Upper lobe of right lung (tissue), 1 donor: ENCODE measurements at places on chromosomes 7 and 10.

- DNase-seq: no peak
Measured at GRCh38 chr10:125149036-125149679, 11.2 kb downstream of the CTBP2 start.

DNA sequence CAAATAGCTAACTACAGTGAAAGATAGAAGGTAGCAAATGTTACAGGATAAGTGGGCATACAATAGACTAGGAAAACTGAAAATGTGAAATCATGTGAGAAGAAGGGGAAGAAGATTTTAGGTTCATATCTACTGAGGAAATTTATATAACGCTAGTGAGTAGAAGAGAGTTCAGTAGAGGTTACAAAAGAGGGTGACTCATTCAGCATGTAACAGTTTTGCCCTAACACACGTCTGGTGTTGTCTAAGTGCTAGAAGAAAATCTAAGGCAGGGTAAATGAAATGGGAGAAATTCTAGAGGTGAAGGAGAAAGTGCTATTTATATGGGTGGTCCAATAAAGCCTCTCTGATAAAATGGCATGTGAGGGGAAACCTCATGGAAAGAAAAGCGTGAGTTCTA, 731.4 kb upstream of the POT1 start:
- no peak for DNase-seq

GRCh38 chr10:129730272-129730992, 233.6 kb downstream of the EBF3 start:
- no peak for DNase-seq

DNA sequence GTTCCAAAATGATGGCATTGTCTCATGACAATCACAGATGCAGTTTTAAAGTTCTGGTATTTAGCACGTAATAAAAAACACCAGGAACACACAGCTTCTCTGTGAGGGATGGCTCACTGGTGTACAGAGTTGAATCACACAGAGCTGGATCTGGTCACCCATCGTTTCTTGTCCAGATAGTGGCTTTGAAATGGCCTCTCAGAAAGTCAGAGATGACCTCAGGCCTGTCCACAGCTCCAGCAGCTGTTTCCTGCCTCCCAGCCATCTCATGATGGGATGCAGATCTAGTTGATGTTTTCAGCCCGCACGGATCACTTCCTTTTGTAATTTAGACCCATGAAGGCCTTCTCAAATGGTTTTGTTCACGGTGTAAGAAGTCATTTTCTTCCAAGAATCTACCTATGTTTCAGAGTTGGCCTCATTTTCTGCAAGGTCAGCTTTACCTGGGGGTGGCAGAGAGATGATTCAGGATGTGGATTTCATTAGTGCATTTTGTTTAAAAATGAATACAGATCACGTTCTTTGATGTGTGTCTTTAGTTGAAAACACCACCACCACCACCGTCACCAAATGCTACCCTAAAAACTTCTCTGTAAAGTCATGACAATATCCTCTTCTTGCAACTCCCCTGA, 166.2 kb downstream of the SNX10 start:
- DNase-seq: no peak

DNA sequence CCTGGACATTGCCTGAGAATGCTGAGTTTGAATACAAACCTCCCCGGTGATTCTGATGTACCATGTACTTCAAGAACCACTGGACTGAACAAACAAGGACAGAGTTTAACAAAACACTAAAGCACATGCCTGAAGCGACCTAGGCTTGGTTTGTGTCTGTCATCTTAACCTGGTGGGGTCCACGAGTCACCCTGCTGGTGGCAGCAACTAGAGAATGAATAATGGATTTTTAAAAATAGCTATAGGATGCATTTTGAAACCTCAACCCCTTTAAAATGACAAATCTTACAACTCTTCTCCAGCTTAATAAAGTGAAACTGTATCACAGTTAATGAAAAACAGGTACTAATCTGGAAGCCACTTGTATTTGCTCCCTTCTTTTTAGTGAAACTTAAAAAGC, 25.2 kb downstream of the CDHR3 start:
- DNase-seq: no peak

DNA sequence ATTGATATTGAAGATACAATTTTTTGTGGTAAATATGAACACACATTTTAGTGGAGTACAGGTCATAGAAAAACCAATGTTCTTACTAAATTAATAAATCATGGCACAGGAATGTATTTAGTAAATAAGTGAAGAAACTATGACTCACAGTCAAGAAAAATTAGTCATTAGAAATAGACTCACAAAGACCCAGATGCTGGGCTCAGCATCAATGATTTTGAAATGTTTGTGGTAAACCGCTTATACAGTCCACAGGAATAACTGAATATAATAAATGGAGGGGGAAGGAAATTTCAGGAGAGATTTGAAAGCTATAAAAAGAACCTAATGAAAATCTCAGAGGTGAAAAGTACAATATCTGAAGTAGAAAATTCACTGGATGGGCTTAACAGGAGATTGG, 138.3 kb upstream of the ADCY1 start:
- no peak for DNase-seq

GRCh38 chr7:113137241-113137640, 18.9 kb upstream of the SMIM30 start:
- DNase-seq: no peak

- no peak for DNase-seq
Measured at GRCh38 chr7:54697659-54698186, 61.3 kb downstream of the SEC61G start.

- DNase-seq: peak; percentile 89
Measured at GRCh38 chr10:124736491-124737136, 7.6 kb downstream of the FAM53B start.
